ENCODE measurements at places on chromosomes 2 and 18. TPM values are rescaled to one million over a fixed set of nuclear protein-coding genes. Genes with fewer than 3 reads are reported as not detected.

Gene ASXL3
- 3.9 TPM for total RNA-seq

Gene CEP68
- total RNA-seq: 17.1 TPM

Gene KCNG2
- total RNA-seq: not detected

Gene RNF149
- total RNA-seq: 16.5 TPM

Gene SERPINB13
- total RNA-seq: not detected

Gene ZNF24
- total RNA-seq: 29.8 TPM

Gene CENPA
- 63.6 TPM for total RNA-seq

Gene HEATR5B
- total RNA-seq: 31.3 TPM

Gene TNFAIP6
- not detected for total RNA-seq

Gene ANTXR1
- not detected for total RNA-seq

Gene SEH1L
- 115 TPM for total RNA-seq

Gene C2orf78
- total RNA-seq: not detected

Gene MERTK
- total RNA-seq: 0.22 TPM

DNA sequence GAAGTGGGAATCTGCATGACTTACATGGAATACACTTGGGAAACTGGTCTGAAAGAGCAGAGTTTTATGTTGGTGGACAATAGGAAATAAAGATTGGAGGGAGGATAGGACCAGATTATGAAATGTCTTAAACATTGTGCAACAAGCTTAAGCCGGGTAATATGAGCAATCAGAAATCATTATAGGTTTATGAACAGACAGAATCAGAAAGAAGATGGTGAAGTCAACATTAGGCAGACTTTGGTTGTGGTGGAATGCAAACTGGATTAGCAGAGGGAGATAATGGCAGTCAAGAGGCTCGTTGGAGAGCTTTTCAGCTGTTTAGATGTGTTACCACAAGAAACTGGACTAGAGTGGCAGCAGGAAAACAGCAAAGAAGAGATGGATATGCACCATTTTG is 43.5 kb downstream of the CRIM1 start:
- no peak for DNase-seq

- DNase-seq: peak; percentile 5
Observed at GRCh38 chr2:148493822-148494563, 150.6 kb upstream of the EPC2 start.

- peak; percentile 54 for DNase-seq
Observed at GRCh38 chr2:70161069-70161534, 29.7 kb downstream of the C2orf42 start.

- no peak for DNase-seq
Observed at GRCh38 chr2:161371869-161372268, 44.2 kb upstream of the TBR1 start.

DNA sequence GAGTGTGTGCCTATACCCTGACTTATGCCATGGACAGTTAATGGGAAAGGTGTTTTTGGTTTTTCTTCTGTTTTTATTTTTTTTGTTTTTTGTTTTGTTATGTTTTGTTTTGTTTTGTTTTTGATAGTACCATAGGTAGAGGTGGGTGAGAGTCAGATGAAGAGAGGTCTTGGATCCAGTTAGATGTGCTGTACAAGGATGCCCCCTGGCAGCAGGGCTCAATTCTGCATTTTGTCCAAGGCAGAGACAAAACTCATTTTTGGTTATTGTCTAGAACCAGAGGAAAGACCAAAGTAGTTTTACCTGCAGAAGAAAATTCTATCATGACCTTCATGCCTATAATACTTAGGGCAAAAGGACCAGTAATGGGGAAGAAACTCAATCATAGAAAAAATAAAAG is 48.5 kb downstream of the SLC5A7 start:
- DNase-seq: no peak

GRCh38 chr2:66575625-66576310 is 140.8 kb downstream of the MEIS1 start:
- no peak for DNase-seq

DNA sequence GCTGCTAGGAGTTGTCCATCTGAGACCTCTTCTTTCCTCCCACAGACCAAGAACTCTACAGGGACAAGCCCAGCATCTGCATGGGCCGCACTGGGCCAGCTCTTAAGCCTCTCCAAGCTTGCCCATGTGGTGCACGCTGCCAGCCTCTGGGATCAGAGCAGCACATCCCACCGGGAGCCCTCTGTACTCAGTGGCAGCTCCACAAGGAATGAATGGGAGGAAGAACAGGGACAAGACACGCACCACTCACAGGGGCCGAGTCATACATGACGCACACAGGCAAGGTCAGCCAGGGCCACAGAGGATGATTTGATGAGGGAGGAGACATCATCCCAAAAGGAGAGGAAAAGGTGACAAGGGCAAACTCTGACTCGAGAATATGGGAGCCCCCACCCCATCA is 268.3 kb downstream of the KLHL29 start:
- no peak for DNase-seq

DNA sequence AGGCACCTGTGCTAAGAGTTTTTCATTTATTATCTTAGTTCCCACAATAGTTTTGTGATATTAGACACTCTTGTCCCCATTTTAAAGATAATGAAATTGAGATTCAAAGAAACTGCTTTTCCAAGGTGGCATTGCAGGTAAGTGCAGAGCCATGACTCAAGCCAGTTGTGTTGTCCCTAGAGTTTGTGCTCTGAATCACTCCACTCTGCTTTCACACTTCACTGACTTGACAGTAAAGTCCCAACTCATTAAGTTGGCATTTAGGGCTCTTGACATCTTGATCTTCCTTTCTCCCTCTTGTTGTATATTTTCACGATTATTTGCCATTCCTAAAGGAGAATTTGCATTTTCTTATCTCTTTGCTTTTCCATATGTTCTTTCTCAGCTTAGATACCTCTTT is 114.3 kb downstream of the DIS3L2 start:
- no peak for DNase-seq

- DNase-seq: no peak
Observed at GRCh38 chr2:75600461-75601011, 39.8 kb upstream of the EVA1A start.

DNA sequence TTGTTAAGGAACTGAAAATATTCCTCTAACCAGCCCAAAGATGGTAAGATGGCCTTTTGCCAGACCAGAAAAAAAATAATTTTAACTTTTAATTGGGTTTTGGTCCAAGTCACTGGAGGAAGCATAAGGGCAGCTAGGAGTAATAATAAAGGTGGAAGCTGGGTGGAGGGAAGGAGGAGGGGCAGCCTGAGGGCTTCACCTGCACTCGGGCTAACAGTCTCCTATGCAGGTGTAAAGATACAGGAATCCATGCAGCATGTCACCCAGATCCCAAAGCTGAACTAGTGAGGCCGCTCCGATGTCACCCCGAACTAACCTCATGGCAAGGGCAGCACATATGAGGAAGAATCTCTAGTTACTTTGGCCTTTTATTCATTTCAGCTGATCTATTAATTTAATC is 37.2 kb upstream of the GORASP2 start:
- no peak for DNase-seq

GRCh38 chr2:188580738-188581137 is 289.1 kb downstream of the GULP1 start:
- DNase-seq: no peak

DNA sequence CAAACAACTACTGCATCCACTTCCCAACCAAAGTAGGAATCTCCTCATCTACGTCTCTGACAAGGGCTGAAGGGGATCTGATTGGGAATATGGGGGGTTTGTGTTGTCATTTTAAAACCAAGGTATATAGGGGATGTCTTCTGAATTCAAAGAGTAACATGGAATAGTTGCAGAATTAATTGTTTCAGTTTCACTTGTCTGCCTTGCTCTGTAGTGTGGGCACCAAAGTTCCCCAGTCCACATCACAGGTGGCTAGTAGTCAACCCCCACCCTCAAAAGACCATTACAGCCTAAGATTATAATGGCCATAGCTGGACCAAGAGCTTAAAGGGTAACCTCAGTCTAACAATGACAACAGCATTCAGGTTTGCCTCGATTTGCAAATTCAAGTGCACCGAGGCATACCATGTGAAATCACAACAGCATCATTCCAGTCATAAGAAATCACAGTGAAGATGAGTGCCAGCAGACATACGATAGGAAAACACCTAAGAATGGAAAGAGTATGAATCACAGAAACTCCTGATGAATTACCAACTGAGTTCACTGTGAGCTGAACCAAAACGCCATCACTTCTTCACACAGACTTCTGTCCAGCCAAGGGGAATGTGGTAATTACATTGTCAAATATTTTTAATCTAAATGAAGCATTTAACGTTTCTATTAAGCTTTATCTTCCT is 52.4 kb downstream of the MYO5B start:
- no peak for DNase-seq

DNA sequence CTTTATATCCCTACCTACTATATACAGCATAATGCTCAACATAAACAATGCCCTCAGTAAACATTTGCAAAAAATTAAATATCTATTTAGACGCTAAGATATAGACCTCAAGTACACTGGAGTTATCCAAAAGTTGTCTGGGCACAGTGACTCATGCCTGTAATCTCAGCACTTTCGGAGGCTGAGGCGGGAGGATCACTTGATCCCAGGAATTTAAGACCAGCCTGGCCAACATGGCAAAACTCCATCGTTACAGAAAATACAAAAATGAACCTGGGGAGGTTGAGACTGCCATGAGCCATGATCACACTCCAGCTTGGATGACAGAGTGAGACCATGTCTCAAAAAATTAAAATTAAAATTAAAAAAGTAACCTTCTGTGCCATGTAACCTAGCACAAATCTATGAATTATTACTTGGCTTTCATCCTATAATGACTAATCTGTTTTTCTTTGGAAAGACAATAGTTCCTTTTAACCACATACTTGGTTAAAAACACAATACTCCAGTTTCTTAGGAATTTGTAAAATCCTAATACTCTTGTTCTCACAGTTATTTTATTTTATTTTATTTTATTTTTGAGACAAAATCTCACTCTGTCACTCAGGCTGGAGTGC is 6.7 kb upstream of the TNFAIP6 start:
- DNase-seq: no peak

GRCh38 chr2:163984986-163985385 is 249.2 kb upstream of the FIGN start:
- DNase-seq: no peak

DNA sequence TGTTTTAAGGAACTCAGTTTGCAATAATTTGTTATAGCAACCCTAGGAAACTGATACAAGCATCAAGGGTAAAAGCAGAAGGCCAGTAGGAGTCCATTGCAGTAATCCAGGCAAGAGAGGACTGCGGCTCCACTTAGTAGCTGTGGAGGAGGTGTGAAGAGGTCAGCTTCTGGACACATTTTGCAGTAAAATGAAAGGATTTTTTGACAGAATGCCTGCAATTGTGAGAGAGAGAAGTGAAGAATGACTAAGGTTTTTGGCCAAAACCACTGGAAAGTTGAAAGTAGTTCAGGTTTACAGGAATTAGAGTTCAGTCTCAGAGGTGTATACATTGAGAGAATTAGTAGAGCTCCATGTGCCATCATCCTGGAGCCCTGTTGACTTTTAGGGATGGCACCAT is 129.5 kb downstream of the RHBDD1 start:
- DNase-seq: no peak

DNA sequence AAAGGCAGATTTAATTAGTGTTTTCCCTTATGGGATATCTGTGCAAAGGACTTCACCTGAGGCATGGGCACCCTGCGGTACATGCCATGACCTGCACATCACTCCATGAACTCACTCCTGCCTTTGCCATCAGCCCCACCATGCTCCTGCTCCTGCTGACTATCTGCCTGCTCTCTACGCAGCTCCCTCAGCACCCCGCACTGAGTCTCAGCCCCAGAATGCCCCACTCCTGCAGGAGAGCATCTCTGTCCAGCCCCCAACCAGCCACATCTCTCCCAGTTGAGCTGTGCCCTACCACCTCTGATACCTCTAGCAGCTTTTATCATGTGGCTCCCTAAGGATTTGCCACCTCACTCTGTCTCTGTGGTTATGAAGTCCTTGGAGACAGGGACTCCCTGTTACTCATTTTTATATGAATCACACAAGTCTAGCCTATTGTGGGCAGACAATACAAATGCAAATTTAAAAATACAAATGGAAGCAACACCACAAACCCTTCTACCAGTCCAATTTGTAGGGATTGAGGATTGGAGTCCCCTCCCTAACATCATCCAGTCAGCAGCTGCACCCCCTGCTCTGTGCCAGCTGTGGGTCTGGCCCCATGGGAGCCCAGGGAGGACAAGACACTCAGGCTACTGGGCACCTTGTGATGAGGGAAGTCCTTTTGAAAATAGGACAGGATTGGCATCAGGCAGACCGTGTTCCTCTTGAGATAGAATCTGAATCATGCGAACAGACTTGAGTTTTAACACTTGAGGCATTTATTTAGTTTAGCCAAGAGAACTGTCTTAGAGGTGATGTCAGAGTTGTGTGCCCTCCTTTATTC is 689.6 kb upstream of the HS6ST1 start:
- no peak for DNase-seq

DNA sequence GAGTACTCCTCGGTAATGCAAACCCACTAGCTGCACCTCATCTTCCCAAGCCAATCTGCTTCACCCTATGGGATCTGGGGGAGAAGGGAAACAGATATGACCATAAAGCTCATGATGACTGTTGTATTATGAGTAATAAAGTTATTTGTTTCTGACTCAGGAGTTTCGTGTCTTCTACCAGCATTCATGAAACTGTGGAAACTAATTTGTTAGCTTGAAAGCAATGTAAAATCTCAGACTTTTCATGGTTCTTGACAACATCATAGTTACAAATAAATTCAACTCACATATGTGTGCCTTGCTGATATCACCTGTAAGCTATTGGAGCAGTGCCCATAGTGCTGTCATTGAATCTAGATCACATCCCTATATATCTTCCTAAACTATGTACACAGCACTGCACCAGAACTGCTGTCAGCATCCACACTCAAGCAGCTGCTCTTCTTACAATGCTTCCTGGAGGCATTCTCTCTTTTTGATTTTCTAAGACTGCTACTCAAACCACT is 135.6 kb upstream of the KYNU start:
- DNase-seq: no peak

DNA sequence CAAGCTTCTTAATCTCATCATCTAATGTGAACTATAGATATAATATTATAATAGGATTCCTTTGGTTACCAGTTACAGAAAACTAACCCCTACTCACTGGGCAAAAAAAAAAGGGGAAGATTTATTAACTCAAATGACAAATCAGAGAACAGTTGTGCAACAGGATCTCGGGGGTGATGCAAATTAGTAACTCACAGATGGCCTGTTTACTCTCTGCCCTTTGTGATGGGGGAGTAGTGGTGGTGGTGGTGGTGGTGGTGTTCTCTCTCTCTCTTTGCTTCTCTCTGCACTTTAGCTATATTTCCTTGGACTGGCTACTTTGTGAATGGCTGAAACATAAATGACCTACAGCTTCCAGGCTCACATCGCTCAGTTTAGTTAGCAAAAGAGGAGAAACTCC is 59.0 kb downstream of the TMEM247 start:
- peak; percentile 67 for DNase-seq

- DNase-seq: no peak
Observed at GRCh38 chr2:234091883-234092282, 41.4 kb downstream of the SPP2 start.

GRCh38 chr2:9240745-9241144 is 34.1 kb downstream of the ASAP2 start:
- no peak for DNase-seq
